Activated CD8-positive, alpha-beta T cell treated with anti-CD3 and anti-CD28 coated beads, Interleukin-2, amount 10 ng/mL, durations not matched to agents 7 days and 5 days (primary cell): ENCODE measurements at places on chromosomes 12 and 14.

- DNase-seq = no peak
These were observed 290.7 kb upstream of the ALG10B start for GRCh38 chr12:38025916-38026315.

DNA sequence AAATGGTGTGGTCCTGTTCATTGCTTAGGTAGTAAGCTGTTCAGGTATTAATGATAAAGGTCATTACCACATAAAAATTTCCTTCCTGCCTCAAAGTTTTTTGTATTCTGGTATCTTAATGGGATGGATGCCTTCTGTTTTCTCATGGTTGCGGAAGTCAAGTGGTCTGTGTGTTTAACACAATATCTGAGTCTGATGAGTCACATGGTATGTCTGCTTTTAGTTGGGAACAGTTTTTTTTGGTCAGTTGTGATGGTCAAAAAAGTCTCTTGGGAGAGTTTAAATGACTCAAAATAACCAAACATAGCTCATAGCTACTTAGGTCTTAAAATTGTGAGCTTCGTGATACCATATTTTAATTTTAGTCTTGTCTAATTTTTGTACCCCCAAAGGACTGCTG, 40.7 kb downstream of the STK38L start:
- no peak for DNase-seq

DNA sequence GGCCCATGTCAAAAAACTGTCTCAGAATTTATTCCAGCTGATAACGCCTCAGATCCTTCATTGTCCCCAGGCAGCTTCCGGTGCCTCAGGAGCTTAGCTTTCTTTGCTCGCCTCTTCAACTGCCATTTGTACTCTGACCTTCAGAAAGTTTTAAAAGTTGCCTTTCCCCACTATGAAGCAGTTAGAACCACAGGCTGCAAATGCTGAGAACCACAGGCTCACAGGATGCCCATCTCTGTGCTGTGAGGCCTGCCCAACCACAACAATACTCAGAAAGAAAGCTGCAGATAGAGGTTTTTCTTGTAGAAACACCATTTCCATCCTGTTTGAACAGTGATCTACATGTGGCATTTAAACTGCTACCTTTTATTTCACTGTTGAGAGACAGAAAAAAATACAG, 131.1 kb downstream of the PRKCH start:
- peak; percentile 91 for DNase-seq

DNA sequence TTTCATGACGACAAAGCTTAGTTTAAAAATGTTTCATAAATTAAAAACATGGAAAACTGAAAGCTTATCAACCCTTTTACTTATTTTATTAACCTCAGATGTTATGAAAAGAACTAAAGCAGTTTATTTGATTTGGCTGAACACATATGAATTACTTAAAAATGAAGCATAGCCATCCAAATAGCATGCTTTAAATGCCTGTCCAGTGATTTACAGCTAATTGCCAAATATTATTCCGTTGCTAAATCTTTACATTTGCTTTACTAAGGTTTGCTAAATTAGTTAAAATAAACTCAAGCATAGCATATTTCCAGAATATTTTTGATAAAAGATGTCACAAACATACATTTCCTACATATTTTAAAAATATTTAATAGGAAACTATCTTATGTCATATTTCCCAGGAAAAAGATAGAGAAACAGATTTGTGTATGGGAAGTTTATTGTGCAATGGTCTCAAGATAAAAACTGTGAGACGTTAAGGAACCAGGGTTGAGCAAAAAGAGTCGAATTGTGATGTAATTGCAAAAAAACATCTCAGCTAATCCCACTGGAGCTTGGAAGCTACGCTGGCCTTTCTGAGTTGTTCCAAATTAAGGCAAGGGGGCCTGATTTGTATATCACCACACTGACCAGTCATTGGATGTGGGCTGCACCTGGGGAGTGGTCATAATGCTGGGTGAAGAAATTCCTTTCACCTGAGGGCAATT, 25.8 kb downstream of the GPR135 start:
- no peak for DNase-seq

GRCh38 chr12:93167841-93168492, 209.8 kb upstream of the NUDT4 start:
- no peak for DNase-seq

DNA sequence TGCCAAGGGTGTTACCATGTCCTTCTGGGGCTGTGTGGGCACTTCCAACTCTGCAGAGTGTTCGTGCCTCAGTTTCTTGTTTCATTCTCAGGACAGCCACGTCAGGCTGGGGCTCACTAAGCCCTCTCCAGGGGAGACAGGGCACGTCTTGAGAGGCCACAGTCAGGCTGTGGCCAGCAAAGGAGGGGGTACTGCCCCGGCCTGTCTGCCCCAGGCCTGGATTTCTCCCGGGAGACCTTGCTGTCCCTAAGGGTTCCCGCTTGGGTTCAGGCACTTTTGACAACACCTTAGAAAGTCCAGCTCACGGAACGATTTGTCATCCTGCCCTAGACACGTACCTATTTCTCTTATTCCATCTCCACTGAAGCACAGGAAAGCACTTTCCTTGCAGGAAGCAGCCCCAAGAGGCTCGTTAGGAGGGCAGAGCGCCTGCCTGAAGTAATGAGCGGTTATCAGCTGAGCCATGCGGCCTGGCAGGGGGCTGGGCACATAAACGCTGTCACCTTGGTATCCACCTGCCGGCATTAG, 290.4 kb upstream of the RTL1 start:
- DNase-seq = no peak

- DNase-seq = no peak
These were observed 14.3 kb upstream of the LGALS3 start for GRCh38 chr14:55114720-55115119.

- DNase-seq = peak; percentile 45
These were observed 454.4 kb downstream of the VRK1 start for GRCh38 chr14:97251491-97252155.

DNA sequence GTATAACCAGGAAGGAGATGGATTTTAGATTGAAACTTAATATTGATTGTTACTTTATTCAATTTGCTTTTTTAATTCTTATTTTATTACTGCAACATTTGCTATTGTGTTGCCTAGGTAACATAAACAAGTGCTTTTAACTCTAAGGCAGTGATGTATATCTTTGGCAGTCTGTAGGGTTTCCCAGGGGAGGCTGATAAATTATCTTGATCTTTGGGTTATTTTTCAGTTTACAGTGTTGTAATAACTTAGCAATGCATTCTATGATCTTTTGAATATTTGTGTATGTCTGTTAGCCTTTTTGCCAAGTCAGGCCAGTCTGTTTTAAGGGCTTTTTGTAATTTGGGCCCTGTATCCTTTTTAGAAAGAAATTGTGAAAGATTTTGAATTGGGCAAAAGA, 7.8 kb upstream of the DTD2 start:
- DNase-seq = no peak

GRCh38 chr12:69275471-69275891, 36.1 kb downstream of the CPSF6 start:
- DNase-seq = no peak
